ENCODE measurements at places on chromosomes 13 and 19. TPM values are rescaled to one million over a fixed set of nuclear protein-coding genes. Genes with fewer than 3 reads are reported as not detected.

Gene AZU1
- total RNA-seq = not detected

Gene ZNF224
- 30.9 TPM for total RNA-seq

DNA sequence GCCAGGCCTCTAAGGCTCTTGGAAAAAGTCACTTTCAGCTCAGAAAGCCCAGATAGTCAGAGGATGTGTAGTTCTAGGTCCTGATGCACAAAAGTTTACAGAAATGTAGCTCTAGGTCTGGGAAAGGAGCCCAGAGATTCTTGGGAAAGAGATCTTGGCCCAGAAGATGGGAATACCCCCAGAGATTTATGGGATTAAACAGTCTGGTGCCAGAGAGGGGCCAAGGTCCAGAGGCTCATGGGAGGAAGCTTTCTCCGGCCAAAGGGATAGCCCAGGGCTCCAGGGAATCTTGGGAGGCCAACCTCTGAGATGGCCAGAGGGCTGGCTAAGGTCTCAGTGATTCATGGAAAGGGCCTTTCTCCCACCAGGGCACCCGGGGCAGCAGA lies 15.2 kb downstream of the BCAT2 start:
- no peak for DNase-seq

GRCh38 chr19:33273065-33273736 lies 29.1 kb downstream of the CEBPA start:
- DNase-seq = no peak

- no peak for DNase-seq
Observed at GRCh38 chr13:65540175-65540574, 1690.0 kb downstream of the PCDH9 start.

Measured in PC-9 (cell line).